Activated naive CD4-positive, alpha-beta T cell treated with Interleukin-2 at 50 U/mL for 16 hours (primary cell): ENCODE measurements at places on chromosomes 13 and 19.

DNA sequence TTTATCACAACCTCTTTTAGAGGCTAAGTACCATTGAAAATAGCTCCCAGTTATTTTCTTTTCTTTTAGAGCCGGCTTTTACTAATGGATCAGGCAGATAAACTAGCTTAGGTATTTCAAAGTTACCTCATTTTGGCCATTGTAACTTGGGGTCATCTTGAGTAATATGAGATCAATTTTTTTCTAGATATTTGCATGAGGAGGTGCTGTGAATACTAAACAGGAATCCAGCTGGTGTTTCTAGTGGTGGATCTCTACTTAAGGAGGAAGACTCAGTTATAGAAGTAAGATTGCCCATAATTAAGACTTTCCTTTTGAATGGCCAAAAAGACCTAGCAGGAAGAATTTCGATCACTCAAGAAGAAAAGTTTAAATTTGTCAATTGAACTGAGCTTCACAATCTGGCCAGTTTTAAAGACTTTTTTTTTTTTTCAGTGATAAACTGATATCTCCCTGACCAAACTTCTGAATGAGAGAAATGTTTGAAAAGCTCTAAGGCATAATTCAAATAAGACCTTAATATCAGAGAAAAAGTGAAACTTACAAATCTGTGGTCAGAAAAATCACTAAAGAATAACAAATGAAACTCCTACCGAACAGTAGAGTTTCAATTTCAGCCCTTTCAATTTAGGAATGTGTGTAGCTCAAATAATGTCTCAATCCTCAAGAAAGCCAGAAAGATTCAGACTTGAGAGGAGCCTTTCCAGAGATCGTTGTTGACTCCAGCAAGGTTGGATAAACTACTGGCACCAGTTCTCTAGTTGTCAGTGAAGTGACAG is 11.6 kb upstream of the NAA16 start:
- no peak for DNase-seq

DNA sequence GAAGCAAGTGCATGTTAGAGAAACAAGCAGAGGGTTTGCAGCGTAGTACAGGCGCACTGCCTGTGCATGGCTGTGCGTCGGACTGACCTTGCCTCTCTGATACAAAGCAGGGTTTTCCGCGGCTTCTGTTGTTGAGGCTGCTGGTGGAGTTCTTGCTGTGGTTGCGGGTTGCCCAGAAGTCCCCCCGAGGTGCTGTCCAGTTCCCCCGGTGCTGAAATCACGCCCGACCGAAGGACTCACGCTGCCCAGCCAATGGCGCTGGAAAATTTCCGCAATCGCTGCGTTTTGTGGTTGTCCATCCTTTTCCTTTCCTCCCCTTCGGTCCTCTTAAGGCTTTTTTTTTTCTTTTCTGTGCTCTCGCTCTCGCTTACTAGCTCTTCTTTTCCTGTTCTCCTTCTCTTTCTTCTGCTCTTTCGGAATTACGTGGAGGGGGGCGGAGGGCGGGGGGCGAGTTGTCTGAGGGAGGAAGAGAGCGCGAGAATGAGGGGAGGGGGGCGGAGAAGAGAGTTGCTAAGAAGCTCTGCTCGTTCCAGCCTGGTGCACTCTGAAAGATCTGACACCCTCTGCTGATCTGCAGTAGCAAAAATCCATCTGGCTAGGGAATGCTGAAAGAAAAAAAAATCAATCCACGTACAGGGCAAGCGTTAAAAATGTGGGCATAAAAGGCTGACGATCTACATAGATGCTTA is at the start of gene SLITRK1:
Gene SLITRK1 (minus strand): TSS at position 558 of the 689 bp plus-strand sequence. CDS start 967 bp downstream, outside the sequence.
- DNase-seq: peak; percentile 14

DNA sequence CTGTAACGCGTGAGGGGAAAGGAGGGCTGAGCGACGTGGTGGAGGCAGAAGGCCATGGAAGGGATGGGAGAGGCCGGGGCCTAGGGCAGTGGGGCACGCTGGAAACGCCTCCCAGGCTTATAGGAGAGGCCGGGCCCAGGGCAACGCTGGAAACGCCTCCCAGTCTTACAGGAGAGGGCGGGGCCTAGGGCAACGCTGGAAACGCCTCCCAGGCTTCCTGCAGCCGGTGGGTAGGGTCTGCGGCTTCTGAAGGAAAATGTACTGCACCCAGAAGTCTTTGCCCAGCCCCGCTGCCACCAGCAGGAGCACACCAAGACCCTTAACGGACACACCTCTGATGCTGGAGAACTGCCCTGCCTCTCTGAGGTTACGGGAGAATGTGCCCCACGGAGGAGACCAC is 9.1 kb downstream of the CACTIN start:
- no peak for DNase-seq

DNA sequence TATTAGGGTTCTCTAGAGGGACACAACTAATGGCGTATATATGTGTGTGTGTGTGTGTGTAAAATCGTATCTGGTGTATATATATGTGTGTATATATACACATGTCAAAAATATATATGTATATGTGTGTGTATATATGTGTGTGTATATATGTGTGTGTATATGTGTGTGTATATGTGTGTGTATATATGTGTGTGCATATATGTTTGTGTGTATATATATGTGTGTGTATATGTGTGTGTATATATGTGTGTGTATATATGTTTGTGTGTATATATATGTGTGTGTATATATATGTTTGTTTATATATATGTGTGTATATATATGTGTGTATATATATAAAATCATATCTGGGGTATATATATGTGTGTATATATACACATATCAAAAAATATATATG is 5.4 kb upstream of the LILRB5 start:
- no peak for DNase-seq

- DNase-seq: no peak
Observed at GRCh38 chr19:6056801-6057650, 53.3 kb downstream of the RFX2 start.
